Astrocyte of the hippocampus (primary cell): ENCODE measurements at places on chromosomes 1 and 21.

- peak; percentile 63 for DNase-seq
These were observed 160.2 kb upstream of the COA6 start for GRCh38 chr1:234212764-234213657.

DNA sequence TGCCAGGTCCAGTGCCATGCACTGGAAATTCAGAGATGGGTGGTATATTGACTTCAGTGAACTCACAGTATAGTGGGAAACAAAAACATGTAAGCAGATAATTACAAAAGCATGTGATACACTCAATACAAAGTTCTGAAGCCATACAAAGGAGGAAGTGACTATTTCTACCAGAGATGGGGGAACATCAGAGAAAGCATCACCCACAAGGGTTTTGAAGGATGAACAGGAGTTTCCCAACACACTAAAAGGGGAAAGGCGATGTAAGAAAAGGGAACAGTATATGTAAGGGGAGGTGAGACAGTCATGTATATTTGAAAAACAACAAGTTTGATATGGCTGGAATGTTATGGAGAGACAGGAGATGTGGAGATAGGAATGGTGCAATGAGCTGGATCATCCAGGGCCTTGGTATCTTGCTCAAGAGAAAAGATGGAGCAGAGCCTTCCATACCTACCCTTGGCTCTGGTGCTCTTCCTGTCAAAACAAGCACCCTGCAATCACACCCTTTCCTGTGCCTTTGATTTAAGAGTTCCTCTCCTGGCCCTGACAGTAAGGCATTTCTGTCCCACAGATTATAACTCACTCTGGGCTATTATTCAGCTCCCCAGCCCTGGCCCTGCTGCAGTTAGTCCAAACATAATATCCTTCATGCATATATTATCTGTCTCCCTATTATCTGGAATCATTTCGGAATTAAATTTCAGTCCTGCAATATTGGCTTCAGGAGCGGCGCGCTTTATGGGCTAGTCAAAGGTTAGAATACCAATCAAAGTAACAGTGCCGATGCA, 60.5 kb downstream of the DMAP1 start:
- DNase-seq: no peak

DNA sequence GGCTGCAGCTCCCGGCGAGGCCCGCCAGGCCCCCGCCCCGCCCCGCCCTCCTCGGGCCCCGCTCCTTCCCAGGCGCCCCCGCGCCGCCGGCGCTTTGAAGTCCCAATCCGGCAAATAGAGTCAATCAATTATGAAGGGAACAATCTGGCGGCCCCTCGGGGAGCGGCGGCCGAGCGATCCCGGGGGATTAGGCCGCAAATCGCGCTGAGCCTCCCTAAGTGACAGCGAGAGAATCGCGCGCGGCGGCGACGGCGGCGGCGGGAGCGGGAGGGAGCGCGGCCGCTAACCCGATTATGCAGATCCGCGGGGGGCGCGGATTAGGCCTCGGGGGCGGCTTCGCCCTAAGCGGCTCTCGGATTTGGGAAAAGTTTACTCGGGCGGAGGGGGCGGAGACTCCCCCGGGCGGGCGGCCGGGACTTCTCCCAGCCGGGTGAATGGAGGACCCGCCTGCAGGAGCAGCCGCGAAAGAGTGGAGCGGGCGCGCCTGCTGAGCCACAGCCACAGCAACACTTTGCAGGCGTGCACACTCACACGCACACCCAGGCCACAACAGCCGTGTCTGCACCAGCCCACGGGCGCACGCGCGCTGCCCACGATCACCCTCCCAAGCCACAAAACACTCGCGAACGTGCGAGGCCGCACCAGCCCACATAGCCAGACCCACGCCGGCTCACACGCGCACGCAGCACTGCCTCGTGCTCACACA, 23.0 kb upstream of the DMBX1 start:
- DNase-seq: peak; percentile 49

- DNase-seq: peak; percentile 73
These were observed 731 bp downstream of the EFNA4 start for GRCh38 chr1:155064111-155064831.

DNA sequence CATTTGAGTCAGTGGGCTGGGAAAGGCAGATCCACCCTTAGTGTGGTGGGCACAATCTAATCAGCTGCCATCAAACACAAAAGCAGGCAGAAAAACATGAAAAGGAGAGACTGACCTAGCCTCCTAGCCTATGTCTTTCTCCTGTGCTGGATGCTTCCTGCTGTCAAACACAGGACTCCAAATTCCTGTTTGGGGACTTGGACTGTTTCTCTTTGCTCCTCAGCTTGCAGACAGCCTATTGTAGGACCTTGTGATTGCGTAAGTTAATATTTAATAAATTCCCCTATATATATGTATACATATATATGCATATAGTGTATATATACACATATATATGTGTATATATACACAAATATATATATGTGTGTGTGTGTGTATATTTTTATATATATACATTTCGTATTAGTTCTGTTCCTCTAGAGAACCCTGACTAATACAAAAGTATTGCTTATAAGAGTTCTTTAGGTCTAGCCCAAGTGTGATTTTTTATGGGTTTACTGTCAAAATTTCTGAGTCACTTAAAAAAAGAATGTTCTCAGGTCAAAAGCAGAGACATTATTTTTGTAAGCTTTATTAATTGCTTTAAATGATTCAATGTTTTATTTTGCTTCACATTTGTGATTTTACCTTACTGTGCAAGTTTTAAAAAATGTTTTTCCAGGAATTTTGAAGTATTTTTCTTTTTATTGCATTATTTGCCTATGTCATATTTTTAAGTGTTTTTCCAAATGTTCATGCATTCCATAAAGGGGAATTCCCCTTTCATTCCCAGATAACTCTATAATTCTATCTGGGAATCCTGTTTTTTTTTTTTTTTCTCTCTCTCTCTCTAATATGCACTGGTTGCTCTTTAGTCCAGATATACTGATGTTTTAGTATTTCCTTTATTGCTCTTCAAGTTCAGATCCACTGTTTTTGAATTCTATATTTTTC, 92.1 kb upstream of the ADAMTS5 start:
- DNase-seq: no peak
